ENCODE measurements at places on chromosomes 13 and 19.

DNA sequence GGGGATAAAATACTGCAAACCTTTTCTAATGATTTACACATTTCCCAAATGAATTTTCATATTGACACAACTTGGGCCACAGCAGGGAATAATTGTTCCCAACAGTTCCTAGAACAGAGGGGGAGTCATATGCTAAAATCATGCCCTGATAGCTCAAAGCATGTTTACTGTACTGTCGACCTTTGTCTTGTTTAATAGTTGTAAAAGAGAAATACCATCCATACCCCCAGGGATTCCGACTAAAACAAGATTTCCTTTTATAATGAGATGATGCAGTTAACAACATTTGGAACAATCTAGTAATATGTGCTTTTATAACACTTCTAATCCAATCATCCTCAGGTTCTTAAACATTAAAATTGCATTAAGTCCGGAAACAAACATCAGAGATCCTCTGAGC lies 759.7 kb downstream of the OLFM4 start:
- no peak for DNase-seq

GRCh38 chr19:38710928-38711725 lies 33.1 kb downstream of the CAPN12 start:
- DNase-seq: peak; percentile 41

GRCh38 chr19:35229601-35230000 lies 1.1 kb upstream of the FAM187B start:
- DNase-seq: no peak

- DNase-seq: no peak
Measured at GRCh38 chr19:55406826-55407549, 600 bp downstream of the UBE2S start.

- no peak for DNase-seq
Measured at GRCh38 chr19:10724573-10725071, 6.7 kb downstream of the DNM2 start.

DNA sequence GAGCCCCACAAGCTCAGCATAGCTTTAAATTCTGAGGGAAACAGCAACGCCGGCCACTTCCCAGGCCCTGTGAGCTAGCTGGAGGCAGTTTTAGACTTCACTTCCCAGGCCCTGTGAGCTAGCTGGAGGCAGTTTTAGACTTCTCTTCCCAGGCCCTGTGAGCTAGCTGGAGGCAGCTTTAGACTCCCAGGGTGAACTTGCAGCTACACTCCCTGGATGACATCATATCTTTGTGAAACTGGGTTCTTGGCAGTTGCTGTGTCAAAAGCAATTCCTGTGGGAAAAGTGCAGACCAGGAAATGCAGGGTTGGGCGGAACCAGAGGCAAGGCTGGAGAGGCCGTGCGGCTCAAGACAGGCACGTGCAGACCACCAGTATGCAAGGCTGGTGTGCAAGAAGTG lies 12.7 kb downstream of the SOX1 start:
- peak; percentile 81 for DNase-seq

DNA sequence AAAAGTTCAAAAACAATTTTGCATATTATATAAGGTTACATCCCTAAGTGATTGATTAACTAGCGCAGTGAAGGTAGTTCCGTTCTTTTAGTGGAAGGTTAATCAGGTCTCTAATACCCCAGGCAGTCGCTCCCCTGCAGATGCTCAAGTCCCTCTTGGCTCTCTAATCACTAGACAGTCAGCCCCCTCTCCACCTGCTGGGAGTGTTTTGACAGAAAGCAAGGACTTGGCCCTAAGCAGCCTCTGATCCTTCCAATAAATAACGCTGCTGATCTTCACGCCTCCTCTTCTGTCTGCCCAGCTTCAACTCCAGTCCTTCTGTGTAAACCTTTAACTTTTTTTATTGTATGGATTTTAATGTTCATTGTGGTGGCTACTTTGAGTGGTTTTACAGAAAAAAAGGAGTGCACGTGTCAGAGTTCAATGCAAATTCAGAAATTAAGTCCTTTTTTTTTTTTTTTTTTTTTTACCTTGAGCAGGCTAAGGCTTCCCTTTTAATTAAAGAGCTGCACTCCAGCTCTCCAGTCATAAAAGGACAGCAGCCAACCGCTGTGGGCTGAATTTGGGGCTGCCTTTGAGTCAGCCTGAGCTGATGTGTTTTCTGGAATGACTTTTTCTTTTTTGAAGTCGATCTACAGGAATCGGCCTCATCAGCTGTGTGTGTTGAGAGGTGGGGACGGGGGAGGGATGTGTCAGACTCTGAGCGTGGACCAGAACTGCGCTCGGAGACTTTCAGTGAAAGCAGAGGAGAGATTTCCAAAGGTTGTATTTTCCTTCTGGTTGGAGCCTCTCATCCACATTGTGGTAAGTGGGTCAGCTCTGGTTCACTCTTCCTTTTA lies 33.8 kb upstream of the MYO16 start:
- DNase-seq: peak; percentile 4

GRCh38 chr13:35920816-35921215 lies 210.4 kb downstream of the DCLK1 start:
- DNase-seq: no peak

- no peak for DNase-seq
Measured at GRCh38 chr13:109227344-109227940, 558.9 kb downstream of the IRS2 start.

GRCh38 chr13:85074543-85075313 lies 724.5 kb downstream of the SLITRK6 start:
- DNase-seq: no peak

- DNase-seq: no peak
Measured at GRCh38 chr13:111573801-111574200, 253.4 kb downstream of the TEX29 start.

DNA sequence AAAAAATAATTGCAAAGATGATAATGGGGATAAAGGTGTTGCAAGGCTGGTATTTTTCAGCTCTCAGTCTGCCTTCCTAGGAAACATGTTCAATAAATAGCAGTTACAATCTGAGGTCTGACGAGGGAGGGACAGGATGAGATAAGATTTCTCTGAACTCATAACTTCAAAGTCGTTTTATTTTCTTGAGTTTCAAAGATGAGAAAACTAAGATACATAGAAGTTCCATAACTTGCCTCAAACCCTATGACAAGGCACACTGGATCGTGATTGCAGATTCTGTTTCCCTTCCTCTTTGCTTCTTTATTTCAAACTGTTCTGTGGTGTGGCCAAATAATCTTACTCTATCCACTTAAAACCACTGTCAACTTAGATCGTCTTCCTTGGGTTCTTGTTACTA lies 327.2 kb downstream of the GPC5 start:
- DNase-seq: no peak

DNA sequence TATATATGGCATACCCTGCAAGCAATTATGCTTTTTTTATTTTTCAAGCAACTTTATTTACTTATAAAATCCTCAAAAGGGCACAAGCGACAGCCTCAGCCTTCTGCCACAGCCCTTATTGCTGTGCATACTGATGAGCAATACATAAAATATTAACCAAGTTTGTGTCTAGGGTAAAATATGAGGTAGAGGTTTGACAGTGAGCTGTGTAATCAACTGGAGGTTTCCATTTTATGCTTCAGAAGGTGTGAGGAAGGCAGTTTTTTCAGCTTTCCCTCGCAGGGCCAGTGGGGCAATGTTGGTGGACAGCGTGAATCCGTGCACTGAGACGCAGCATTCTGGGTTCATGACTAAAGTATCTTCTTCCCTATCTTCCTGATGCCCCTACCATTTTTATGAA lies 310.4 kb downstream of the IRS2 start:
- DNase-seq: no peak

- peak; percentile 96 for DNase-seq
Measured at GRCh38 chr13:25067064-25067463, 28.9 kb upstream of the PABPC3 start.

- no peak for DNase-seq
Measured at GRCh38 chr19:30742406-30742938, 370.3 kb downstream of the ZNF536 start.

GRCh38 chr13:36674337-36675212 lies 755 bp downstream of the SERTM1 start:
- DNase-seq: peak; percentile 22

GRCh38 chr13:103473081-103473480 lies 406.9 kb upstream of the SLC10A2 start:
- DNase-seq: no peak

GRCh38 chr13:20303636-20304035 lies 71.5 kb upstream of the GJB6 start:
- no peak for DNase-seq

DNA sequence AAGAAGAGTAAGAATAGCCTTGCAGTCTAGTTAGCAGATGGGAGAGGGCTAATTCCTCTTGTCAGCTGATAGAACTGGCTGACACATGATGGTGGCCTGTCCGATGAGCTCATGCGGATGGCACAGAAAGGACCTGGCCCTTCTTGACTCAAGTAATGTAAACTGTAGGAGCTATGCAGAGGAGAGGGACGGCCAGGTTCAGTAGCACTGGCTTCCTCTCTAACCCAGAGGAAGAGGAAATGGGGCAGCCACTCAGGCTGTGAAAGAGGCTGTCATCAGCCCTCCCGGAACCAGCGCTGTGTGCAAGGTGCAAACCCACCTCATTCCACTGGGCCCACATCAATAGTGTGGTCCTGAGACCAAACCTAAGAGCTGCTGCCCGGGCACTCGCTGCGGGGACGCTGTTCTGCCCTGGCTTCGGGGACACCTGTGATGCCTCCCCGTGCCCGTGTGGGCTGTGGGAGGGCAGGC lies 30.8 kb upstream of the USE1 start:
- no peak for DNase-seq

DNA sequence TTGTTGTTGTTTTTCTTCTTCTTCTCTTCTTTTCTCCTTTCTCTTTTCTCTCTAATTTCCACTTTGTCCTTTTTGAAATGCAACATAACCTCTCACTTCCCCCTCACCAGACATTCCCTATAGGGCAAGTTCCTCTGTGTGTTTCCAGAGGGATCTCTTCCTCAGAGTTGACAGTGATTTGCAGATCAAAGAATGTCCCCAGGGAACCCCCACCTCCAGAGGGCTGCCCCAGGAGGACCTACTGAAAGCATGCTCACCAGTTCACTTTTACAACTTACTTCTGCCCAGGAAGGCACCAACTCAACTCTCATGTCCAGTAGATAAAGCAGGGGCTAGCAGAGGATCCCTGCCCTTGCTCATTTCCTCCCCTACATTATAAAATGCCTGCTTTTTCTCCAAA lies 1648.0 kb downstream of the PCDH9 start:
- peak; percentile 82 for DNase-seq

DNA sequence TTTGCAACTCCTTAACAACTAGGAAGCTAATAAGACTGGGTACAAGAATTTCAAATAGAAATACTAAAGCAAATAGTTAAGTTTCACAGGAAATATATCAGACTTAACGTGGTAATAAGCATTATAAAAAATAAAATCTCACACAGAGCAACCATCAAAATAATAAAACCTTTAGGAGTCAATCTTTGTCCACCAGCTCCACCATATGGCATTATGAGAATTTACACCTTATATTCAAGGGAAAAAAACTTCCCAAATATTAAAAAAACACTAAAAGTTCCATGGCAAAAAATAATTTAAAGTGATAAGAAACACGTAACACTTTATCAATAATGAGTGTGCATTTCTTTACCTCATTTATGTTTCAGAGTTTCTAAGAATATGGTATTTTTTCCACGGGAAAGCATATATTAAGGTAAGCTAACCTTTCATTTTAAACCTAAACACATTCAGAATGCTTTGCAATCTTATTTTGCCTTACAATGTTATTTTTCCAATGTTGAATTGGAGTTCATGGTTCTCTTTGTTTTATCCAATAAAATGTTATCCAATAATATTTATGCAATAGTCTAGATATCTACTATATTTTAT lies 423.2 kb upstream of the SGCG start:
- no peak for DNase-seq

- DNase-seq: no peak
Measured at GRCh38 chr19:56885173-56885985, 44.9 kb upstream of the PEG3 start.

DNA sequence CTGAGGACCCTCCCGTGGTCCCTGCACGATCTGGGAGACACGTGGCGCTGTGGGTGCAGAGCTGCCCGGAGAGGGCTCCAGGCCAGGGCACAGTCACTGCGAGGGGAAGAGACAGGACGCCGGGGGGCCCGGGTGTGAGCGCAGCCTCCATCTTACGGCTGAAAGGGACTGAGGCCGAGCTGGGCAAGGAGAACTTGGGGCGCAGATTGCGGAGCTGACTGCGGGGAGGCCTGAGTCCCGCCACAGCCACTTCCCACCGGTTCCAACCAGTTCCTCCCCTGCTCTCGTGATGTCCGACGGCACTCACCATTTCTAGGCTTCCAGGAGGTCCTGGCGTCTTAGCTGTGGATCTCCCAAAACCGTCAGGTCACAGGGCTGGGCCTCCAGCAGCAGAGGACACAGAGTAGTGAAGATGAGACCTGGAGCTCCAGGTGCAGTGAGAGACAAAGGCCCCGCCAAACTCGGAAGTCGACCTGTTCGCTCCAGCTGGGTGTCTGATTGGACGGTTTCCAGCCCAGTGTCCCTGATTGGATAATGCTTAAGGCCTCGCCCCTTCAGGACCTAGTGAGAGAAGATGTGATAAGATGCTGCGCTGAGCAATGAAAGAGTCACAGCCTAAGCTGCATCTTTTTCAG lies 4.8 kb upstream of the ZNF253 start:
- peak; percentile 16 for DNase-seq
